ENCODE measurements at places on chromosomes 1 and 21. TPM values are rescaled to one million over a fixed set of nuclear protein-coding genes. Genes with fewer than 3 reads are reported as not detected.

Gene CDK18
- 2.6 TPM for total RNA-seq

Gene TMEM35B
- total RNA-seq, result 5.4 TPM

Gene MCOLN2
- total RNA-seq, result 35.7 TPM

Gene VAV3
- 1.4 TPM for total RNA-seq

Gene RCSD1
- 140 TPM for total RNA-seq

Gene KCNA2
- total RNA-seq, result 1.2 TPM

Gene TGFB2
- total RNA-seq, result not detected

Gene LCE1E
- total RNA-seq, result not detected

GRCh38 chr1:59104191-59104760, 192.6 kb upstream of the FGGY start:
- no peak for DNase-seq

DNA sequence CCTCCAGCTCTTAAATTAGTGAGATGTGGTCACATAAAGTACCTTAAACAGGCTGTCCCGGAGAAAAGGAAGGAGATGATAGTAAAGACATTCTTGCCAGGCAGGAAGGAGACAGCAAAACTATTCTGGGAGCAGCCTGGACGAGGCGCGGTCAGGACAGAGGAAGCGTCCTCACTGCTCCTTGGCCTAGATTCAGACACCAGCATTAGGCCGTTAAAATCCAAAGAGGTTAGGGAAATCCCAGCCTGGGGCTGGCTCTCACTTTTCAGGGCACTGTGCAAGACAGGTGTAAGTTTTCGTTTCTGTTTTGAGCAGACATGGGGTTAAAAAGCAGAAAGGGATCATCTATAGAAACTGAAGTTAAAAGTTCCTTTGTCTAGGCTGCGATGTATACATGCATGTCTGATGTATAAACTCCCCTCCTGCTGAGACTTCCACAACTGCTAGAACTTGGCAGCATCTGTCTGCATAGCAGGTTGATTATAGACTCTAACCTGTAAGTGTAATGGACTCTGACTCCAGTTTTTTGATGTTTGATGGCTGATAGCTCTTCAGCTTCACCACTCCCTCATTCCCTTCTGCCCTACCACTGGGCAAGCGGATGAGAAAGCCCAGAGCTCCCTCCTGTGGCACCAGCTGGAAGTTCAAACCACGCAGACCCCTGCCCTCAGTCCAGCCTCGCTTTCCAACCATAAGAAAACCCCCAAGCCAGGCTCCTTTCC, 21.5 kb downstream of the STPG1 start:
- DNase-seq, result peak; percentile 42

DNA sequence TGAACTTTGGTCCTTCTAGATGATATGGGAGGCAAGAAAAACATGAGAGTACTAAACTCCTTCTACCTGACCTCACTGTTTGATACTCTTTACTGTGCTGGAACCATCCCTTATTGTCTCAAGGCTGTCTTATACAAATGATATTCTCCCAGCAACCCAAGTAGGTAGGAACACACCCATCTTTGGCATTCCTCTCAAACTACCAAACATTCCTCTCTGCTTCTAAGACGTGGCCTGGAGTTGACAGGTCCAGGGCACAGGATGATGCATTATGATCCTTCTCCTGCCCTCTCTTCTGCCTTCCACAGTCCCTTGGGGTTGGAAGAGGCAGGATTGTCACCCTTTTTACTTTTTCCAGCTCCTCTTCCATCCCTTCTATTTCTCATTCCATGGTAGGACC, 90.5 kb downstream of the SPATA17 start:
- no peak for DNase-seq

GRCh38 chr1:207022996-207023679, 9.4 kb downstream of the C1orf116 start:
- DNase-seq, result no peak

- no peak for DNase-seq
Measured at GRCh38 chr1:51697166-51697565, 80.3 kb downstream of the OSBPL9 start.

DNA sequence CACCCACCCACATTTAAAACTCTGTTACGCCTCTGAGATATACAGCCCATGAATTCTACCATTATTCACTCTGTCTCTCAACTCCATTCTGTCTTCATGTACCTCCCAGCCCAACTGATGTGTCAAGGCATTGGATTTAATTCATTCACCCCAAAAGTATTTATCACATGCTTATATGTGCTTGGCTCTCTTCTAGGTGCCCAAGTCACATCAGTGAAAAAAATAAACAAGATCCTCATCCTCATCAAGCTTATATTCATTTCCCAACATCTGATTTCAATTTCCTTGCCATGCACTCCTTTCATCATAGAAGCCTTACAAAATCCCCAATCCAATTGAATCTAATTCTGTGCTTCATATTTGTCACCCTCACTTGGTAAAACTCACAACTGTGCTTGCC, 967.6 kb downstream of the LTN1 start:
- DNase-seq, result no peak

DNA sequence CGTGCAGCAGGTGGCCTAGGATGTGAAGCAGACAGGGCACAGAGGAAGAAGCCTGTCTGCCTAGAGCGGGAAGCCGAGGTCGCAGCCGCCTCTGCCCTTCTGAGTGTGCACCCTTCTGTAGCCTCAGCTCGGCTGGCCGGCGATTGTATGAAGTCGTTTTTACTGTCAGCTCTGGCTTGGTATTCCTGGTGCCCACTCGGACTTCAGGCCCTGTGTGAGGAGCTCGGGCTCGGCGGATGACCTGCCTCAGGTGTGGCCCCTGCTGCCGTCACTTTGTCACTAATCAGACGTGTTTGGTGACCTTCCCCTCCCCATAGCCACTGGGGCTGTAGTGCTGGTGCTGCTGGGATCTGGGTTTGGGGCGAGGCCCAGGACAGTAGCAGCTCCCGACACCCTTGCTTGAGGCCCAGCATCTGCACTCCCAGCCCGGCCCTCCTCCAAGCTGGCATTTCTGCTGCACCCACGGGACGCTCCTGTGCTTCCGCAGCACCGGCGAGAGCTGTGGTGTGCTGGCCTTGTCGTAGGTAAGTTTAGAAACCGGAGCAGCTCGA, 18.1 kb downstream of the SLX9 start:
- no peak for DNase-seq

DNA sequence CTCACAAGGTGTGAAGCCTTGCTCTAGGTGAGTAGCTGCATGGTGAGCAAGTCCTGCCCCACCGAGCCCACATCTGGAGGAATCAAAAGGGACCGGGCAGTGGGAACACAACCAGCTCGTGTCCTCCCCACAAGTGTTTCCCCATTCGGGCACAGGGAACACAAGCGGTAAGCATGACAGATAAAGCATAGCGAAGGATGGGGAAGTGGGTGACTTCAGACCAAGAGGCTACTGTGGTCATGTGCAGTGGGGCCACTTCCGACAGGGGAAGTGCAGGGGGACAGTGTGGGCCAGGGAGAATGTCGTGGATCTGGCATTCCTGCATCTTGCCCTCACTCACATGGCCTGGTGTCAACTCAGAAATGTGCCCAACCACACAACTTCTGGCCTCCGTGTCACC, 306.2 kb downstream of the FAM72C start:
- no peak for DNase-seq

- DNase-seq, result no peak
Measured at GRCh38 chr1:192527950-192528349, 47.6 kb upstream of the RGS1 start.

- DNase-seq, result no peak
Measured at GRCh38 chr21:33135925-33136324, 66.0 kb downstream of the OLIG1 start.

DNA sequence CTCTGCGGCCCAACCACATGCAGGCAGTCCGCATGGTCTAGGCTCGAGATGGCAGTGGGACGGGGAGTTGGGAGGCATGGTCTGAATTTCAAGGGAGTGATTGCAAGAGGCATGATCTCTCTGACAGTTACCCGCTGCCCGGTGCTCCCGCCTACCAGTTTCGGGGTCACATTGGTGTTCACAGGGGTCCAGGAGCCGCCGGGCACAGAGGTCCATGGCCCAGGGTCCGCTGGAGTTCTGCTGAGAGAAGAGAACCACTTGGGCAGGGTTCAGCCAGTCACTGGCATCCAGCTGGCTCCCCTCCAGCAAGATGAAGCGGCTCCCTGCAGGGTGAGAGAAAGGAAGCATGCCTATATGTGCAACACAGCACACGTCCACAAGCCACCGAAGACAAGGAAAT, 141.3 kb downstream of the ASTN1 start:
- no peak for DNase-seq

- DNase-seq, result no peak
Measured at GRCh38 chr1:193951984-193952383, 765.6 kb upstream of the B3GALT2 start.

GRCh38 chr1:219544163-219544846, 68.6 kb downstream of the ZC3H11B start:
- DNase-seq, result no peak

All from naive thymus-derived CD4-positive, alpha-beta T cell (primary cell).